Right forelimb (tissue), 1 donor: ENCODE measurements at places on chromosomes 1 and 21.

DNA sequence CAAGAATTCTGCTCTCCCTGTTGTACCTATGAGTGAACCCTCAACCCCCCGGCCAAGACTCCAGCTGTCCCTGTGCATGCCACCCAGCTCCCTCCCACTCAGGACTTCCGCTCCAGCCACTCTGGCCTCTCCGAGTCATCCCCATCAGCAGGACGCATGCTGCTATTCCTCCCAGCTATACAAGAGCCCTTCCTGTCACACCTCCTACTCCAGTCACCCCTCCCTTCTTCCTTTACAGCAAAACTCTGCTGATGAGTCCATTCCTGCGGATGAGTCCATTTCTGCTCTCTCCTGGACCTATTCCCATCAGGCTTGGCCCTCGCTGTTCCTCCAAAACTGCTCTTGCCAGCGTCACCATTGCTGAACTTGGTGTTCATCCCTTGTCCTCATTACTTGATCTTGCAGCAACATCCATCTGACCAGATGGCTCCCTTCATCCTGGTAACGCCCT, 42.2 kb downstream of the H3-3A start:
- no peak for DNase-seq

DNA sequence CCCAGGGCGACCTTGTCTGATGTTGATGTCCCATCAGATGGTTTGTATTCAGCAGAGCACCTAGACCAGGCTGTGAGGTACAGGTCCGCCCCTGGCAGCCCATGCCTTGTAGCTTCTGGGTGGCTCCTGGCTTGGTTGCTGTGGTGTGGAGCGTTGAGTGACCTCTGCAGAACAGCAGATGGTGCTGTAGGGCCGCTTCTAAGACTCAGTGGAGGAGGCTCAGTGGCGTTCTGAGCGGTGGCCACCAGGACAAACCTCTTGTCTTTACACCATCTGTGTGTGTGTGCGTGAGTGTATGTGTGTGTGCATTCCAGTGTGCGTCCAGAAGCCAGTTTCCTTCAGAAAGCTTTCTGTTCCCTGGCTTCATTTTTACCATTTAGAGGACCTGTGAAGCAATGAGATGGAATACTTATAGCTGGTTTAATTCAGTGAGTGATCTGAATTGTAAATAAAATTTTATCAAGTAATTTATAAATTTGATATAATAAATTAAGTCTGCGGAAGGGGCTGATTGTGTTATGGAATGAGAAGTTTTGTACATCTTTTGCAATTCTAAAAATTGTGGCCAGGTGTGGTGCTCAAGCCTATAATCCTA, 66.1 kb downstream of the ADARB1 start:
- peak; percentile 82 for DNase-seq

DNA sequence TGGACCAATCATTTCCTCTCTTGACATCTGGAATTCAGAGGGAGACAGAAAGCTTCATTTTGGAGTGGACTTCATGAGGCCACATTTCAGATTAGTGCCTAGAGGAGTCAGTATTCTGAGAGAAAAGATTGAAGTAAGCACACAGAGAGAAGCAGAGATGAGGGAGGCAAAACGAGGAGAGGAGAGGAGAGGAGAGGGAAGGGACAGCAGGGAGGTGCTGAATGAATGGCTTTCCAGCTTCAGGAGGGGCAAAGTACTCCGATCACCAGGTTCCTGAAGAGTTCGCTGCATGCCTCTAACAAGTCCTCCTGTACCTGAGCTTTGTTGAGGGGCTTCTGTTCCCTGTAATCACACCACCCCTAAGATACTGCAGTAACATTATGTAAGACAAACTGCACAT, 76.0 kb downstream of the NRIP1 start:
- DNase-seq = no peak

DNA sequence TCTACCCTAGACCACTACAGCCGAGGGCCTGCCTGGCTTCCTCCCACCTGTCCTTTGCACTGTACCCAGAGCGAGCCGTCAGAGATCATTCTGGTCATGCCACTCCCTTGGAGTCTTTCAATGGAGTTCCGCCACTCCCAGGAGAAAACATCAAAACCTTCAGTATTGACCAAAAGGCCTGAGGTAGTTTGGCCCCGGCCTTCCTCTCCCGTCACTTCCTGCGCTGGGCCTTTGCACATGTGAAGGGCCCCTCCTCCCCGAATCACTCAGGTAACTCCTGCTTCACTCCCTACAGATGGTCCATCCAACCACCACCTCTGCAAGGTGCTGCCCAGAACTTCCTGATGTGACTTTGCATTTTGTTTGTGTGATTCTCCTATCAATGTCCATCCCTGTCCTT, 26.6 kb downstream of the UBE2G2 start:
- DNase-seq = no peak

- DNase-seq = peak; percentile 15
Observed at GRCh38 chr1:202580619-202581018, 129.6 kb downstream of the SYT2 start.

DNA sequence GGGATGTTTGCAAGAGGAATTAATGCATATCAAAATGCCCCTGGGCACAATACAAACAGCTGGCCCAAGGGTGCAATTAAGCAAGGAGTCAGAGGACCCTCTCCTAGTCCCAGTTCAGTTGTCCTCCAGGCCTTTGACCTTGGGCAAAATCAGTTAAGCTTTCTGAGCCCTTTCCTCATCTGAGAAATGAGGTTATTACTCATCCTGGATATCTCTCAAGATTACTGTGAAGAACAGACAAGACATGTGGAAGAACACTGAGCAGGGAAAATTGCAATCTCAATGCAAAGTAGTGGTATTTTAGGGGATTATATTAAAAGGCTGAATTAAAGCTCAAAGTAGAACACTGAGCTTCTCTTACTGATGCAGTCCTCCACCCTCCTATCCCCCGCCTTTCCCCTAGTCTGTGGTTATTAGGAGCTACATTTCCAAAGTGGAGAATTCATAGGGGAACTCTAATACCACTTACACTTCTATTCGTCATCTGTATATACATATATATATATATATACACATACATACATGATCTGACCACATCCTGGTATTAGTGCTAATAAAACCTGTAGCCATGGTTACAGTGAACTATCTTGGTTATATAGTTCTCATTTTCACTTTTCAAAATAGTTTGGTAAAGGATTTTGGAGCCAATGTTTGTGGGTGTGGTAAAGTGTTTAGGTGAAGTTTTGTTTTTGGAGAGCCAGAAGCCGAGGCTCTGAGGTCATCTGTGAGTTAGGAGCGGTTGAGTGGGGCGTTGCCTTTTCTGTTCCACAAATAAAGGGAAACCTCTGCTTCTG, 18.1 kb downstream of the KIAA0040 start:
- DNase-seq = no peak
